ENCODE measurements at places on chromosomes 5 and 9. TPM values are rescaled to one million over a fixed set of nuclear protein-coding genes. Genes with fewer than 3 reads are reported as not detected.

- peak; percentile 58 for DNase-seq
These were observed 52.8 kb upstream of the LRRTM2 start for GRCh38 chr5:138927979-138928378.

DNA sequence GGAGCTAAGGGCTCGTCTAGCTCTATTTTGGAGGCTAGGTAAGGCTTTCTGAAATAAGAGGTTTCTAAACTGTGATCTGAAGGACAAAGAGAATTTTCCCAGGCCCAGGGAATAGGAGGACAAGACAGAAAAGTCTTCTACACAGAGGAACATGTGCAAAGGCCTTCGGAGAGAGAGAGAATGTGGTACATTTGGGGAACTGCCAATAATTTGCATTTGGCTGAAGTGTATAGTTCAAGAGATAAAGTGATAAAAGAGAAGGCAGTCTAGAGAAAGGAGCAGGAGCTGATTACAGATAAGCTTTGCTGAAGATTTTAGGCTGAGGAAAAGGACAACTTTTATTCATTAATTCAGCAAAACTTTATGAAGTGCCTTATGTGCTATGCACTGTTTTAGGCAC lies 214.4 kb upstream of the ELL2 start:
- no peak for DNase-seq

C5orf58 gene
- total RNA-seq = not detected

DNA sequence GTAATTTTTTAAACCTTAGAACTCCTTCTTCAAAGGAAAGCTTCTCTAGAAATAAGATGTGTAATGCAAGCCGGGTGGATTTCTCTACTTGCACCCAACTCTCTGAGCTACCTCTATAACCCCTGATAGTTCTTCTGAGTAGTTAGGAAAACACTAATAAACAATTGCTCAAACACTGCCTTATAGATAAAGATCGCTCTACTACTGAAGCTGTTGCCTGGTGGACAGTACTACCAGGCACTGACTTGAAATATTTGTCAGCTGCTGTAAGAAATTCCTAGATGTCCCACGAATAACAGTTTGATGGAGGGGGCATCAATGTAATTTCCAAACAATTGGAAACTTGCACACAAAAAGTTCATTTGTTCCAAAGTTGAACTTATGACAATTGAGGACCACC lies 42.0 kb downstream of the NR3C1 start:
- DNase-seq = no peak

DNA sequence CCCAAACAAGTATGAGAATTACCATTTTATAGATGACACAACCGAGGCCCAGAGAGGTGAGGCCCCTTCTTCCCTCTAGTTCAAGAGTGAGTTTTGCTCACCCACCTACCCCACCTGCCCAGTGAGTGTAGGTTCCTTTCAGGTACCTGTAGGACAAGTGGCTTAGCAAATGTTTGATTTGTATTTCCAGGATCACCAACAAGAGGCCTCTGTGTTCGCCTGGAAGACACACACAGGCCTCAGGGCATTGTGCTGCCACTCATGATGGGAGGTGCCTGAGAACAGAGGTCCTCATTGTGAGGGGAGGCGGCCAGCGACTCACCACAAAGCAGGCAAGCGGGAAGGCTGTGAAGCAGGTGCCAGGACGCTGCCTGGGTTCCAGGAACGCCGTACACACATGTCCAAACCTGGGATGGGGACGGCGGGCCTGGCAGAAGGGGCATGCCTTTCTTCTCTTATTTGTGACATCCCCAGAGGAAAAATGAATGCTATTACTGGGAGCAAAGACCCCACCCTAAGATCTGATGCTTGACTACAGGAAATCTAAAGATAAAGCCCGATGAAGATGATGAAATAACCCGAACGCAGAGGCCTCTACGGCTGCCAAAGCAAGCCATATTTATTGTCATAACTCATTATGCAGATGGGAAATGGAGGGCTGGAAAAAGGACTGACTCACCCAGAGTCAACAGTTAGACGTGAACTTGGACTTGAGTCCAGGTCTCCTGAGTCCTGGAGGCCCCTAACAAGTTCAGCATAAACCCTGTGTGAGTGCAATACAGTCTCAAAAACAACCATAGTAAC lies 60.2 kb upstream of the SLC25A51 start:
- no peak for DNase-seq
